Esophagus squamous epithelium (tissue), 5 donors: ENCODE measurements at places on chromosomes 16 and 17.

DNA sequence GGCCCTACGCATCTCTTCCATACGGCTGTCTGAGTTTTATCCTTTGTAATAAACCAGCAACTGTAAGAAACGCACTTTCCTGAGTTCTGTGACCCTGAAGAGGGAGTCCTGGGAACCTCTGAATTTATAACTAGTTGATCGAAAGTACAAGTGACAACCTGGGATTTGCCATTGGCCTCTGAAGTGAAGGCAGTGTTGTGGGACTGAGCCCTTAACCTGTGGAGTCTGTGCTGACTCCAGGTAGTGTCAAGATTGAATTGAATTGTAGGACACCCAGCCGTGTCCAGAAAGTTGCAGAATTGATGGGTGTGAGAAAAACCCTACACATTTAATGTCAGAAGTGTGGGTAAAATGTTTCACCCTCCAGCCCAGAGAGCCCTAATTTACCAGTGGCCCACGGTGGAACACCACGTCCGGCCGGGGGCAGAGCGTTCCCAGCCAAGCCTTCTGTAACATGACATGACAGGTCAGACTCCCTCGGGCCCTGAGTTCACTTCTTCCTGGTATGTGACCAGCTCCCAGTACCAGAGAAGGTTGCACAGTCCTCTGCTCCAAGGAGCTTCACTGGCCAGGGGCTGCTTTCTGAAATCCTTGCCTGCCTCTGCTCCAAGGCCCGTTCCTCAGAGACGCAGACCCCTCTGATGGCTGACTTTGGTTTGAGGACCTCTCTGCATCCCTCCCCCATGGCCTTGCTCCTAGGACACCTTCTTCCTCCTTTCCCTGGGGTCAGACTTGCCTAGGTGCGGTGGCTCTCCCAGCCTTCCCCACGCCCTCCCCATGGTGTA is 1.5 kb downstream of the GAA start:
- no peak for DNase-seq

DNA sequence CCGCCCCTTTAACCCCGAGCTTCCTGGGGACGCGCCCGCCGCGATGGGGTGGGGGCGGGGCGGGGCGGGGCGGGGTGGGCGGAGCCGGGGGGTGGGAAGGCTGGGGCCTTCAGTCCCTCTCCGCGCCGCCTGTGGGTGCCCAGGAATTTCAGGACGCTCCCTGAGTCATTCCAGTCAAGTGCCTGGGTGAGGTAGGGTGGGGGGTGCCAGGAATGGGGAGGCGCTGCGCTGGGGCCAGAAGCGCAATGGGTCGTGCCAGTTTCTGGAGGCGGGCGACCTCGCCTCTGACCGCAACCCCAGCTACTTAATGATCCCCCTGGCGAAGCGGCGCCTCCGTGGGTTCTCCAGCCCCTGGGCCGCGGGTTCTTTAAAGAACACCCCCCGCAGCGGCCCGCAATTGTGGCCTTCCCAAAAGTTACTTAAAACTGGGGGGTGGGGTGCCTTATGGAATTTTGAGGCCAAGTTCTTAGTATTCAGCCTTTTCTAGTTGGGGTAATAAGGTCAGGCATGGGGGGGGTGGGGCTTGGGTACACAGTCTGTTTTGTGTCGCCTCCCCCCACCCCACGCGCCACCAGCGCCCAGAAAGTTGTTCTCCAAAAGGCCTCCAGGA is 826 bp upstream of the GSE1 start:
- DNase-seq: no peak

DNA sequence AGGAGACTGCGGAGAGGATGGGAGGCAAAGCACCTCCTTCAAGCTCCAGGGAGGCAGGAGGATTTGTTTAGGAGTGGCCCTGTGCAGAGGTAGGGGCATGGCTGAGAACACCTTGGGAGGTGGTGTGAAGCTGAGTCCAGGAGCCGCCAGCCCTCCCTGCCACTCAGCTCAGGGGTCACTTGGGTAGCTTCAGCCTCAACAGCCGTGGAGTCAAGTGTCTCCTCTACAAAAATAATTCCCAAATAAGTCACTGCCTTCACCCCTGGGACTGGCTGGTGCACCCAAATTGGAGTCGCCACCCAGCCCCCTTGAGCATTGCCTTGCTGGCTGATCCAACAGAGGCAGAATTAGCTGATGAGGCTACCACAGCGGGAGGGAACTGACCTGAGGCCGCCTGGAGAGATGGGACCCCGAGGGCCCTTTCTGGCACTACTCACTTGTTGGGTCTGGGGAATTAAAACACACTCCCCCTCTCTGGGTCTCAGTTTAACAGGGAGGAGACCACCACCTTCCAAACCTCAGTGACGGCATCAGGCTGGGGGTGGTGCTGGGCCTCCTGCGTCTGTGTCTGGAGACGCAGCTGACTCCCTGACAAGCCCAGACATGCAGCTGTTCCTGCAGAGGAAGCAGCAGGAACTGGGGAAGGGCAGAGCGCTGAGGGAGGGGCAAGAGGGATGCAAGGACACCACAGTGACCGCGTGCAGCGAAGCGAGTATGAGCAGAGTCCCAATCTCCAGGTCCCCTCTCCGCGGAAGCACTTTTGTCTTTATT is 87.9 kb upstream of the TOB1 start:
- DNase-seq: no peak

DNA sequence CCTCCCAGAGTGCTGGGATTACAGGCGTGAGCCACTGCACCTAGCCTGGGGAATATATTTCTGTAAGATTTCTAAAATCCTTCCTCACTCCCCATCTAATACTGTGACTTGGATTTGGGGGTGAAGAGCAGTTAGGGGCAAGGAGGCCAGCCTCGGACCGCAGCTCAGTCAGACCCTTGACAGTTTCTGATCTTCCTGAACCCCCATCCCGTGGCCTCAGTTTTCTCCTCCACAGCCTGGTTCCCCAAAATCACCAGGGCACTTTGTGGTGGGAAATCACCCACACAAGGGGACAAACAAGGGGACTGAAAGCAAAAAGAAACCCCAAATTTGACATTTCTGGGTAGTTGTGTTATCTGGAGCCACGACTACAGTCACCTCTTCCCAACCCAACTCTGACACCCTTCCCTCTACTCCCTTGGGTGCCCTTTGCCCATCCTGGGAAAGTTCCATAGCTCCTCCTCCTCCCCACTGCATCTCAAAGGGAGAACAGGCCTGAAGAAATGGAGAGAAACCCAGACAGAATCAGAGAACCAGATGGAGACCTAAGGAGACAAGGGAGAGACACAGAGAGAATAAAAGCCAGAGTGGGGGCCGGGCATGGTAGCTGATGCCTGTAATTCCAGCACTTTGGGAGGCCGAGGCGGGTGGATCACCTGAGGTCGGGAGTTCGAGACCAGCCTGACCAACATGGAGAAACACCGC is 2.8 kb upstream of the STAT5A start:
- no peak for DNase-seq

DNA sequence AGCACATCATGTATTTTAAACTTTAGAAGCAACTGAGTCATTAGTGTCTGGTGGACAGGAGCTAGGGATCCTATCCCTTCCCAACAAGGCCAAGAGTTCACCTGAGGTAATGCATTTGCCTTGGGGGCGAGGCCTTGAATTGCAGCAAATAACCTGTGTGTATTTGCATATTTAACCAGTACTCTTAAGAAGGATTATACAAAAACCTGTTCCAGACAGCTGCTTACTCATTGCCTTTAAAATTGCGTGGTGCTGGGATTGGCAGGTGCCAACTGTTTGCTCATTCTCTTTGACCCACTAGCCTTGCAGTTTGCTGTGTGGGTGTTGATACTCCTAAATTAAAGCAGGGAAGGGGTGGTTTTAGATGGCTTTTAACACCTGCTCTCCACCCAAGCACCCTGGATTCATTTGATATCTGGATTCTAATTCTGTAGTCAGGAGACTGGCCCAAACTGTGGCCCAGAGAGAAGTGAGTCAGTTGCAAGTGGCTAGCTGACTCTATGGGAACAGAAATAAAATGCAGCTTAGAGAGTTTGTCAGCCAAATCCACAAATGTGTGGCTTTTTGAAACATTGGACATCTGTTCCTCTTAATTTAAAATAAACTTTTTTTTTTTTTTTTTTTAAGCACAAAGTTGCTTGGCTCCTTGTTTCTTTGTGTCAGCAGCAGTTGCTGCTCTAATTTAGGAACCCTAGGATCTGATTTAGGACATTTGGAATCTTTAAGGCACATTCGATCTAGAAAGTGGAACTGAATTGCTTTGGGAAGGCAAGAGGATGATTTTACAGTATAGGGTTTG is 46.9 kb downstream of the TUBD1 start:
- DNase-seq: no peak

- DNase-seq: no peak
Measured at GRCh38 chr16:59597269-59597668, 863.2 kb upstream of the GOT2 start.

- no peak for DNase-seq
Measured at GRCh38 chr17:8375738-8376259, 705 bp downstream of the KRABD2 start.

DNA sequence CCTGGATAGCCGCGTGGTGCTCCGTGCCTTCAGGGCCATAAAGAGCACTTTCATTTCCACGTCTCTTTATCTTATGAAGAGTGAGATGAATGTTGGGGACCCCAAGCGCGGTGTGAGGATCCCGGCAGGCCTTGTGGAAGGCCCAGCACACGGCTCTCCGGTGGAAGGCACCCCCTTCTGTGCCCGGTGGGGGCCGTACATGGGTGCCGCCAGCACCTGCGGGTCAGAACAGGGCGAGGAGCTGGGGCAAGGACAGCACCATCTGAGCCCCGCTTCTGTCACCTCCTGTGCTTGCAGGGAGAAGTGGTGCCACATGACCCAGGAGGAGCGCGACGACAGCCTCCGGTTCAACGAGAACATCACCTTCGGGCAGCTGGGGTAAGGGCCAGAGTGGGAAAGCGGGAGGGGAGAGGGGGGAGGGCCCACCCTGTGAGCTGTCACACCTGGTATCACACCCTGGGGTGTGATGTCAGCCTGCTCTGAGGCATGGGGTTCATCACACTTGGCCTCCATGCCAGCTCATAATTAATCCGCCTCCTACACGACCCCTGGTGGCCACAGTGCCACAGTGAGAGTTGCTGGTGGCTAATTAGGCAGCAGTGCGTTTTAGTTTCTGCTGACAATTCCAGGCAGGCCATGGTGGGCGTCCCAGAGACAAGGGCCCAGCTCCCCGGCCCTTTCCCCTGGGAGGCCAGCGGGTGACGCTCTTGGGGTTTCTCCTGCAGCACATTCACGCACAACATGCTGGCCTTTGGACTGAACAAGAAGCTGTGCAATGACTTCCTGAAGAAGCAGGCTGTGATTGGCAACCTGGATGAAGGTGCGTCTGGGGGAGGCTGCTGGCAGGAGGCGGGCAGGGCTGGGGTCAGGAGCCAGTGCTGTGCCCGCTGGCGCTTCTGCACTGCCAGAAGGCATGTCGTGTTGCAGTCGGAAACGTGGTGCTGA is 25.7 kb downstream of the CIBAR2 start:
- DNase-seq: no peak

DNA sequence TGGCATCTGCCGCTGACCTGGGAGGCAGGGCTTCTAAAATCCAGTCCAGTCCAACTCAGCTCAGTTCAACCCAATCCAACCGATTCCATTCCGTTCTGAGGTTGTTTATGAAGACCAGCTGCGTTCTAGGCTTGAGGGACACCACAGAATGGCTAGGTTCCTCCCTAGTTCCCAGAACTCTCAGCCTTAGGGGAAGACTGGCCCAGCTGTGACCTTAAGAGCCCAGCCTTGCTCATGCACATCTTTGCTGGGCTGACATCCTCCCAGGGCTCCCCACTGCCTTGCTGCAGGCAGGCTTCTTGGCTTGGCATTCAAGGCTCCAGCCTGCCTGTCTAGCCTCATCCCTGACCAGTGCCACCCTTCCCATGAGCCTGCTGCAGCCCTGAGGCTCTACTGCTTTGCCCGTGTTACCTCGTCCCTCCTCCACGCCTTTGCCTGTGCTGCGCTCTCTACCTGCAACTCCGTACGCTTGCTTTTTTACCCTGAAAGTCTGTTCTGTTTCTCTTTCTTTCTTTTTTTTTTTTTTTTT is 7.9 kb downstream of the SLC12A3 start:
- DNase-seq: no peak
